ENCODE measurements at places on chromosomes 4 and X.

GRCh38 chrX:11757397-11757718 lies 679 bp upstream of the MSL3 start:
- DNase-seq = no peak

GRCh38 chr4:2067446-2068197 lies 8.5 kb downstream of the NAT8L start:
- no peak for DNase-seq

DNA sequence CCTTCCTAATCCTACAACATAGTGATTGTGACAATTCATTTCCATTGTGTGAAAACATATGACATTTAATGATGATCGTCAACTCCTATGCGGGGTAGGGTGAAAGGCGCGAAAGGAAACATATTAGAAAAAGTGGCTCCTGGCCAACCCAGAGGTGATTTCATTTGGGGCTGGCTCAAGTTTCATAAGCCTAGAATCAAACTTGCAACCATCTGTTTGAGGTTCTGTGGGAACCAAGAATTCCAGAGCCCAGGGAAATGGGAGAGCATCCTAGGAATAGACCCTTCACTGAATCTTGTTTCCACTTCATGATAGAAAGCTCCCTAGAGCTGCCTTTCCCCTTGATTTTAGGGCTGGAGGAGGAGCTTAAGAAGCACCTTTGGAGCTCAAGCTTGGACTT lies 101.3 kb upstream of the EGFL6 start:
- DNase-seq = no peak

DNA sequence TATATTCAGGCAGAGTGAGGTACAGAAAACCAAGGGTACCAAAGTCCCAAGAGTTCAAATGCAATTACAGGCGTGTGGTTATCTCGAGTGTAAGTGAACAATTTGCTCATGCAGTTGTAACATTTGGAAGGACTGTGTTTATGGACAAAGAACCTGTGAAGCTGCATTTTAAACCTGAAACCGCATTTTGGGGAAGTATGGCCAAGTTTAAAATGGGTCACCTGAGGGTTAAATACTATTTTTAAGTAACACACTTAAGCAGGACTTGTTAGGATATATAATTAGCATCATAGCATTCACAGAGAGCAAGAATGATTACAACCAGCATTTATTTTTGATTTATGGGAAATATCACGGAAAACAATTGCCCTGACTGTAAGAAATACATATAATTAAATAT lies 79.1 kb upstream of the LCORL start:
- DNase-seq = no peak

GRCh38 chr4:84948056-84948455 lies 18.4 kb downstream of the WDFY3 start:
- no peak for DNase-seq

DNA sequence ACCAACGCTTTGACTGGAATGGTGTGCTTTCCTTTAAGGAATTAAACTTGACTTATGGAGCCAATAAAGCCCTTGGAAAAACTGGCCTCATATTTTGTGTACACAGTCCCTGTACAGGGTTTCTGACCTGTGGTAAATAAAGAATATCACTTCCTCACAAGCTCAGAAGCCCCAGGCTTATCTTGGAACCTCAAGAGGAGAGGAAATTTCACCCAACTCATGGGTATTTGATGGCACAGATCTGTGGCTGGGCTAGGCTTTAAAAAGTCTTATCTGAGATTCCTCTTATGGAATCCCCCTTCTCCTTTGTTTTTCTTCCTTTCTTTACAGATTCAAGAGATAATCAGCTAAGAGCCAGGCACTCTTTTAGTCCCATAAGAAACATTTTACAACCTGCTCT lies 89.3 kb upstream of the USP38 start:
- no peak for DNase-seq

GRCh38 chr4:100206850-100207249 lies 16.6 kb upstream of the DDIT4L start:
- DNase-seq = no peak

GRCh38 chrX:9644335-9644734 lies 121.3 kb downstream of the GPR143 start:
- DNase-seq = peak; percentile 42

DNA sequence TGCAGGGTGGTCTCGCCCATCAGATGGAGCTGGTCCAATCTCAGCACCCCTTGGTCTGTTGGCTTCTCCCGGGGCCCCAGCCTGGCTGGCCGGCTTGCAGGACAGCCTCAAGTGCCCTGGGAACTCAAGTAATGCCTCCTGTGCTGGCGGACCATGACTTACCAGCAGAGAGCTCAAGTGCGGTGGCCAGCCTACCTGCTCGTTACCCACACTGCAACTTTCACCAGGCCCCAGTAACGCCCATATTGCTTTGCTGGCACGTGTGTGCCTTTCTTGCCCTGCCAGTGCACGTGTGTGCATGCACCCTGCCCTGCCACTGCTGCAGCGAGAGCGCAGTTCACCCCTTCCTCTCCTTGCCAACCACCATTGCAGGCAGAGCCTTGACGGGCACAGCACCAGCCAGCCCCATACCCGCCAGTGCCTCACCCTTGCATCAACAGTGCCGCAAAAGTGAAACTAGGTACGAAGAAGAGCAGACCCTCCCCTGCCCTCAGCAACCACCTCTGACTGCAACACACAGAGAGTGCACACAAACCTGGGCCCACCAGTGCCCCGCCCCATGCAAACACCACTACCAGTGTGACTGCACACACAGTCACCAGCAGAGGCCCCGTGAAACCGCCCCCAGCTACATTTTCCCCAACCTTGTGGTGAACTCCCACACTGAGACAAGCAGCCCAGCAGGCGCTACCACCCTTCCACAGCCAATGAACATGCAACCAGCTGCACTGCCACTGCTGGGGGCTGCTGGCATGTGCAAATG lies 88.9 kb upstream of the POU3F4 start:
- no peak for DNase-seq

GRCh38 chr4:24007860-24008261 lies 118.0 kb upstream of the PPARGC1A start:
- DNase-seq = no peak

GRCh38 chrX:77743720-77744119 lies 42.3 kb downstream of the ATRX start:
- DNase-seq = no peak

- DNase-seq = no peak
Measured at GRCh38 chrX:124373348-124373747, 27.0 kb downstream of the SH2D1A start.

- no peak for DNase-seq
Measured at GRCh38 chr4:52051615-52052474, 741 bp downstream of the SPATA18 start.

GRCh38 chrX:41781500-41781899 lies 57.5 kb downstream of the GPR82 start:
- peak; percentile 49 for DNase-seq

DNA sequence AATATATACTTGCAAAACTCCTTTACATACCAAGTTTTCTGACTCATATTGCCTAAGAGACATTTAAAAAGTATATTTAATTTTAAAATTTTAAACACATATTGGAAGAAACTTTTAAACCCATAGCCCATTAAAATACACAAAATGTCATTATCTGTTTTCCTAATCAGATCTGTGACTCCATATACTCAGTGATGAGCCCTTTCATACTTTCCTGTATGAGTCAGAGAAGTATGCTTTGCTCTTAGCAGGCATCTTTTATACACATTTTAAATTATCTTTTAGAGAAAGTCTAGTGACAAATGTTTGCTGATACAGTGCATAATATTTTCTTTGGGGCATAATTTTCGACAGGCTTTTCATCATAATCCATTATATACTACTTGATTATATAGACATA lies 26.4 kb downstream of the SPIN3 start:
- no peak for DNase-seq

GRCh38 chr4:6200922-6201362 lies 593 bp upstream of the JAKMIP1 start:
- DNase-seq = peak; percentile 29

GRCh38 chrX:149370097-149370496 lies 135.0 kb downstream of the IDS start:
- DNase-seq = no peak

- no peak for DNase-seq
Measured at GRCh38 chrX:106170318-106170717, 2.2 kb downstream of the PWWP3B start.

GRCh38 chr4:32560306-32560705 lies 1840.1 kb downstream of the PCDH7 start:
- DNase-seq = no peak

DNA sequence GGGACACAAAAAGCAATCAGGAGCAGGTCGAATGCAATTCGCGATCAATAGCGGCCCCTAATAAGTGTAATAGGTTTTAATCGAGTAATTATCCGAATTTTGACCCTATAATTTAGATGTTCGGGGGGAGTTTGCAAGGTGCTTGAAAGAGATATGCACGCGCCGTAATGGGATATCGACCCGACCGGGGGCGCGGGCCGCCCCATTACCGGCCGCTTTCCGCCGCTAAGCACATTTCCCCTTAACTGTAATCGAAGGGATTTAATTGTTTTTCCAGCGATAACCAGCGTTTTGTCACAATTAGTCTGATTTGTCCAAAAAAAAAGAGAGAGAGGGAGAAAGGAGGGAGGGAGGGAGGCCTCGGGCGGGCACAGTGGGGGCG lies 997 bp downstream of the NKX1-1 start:
- DNase-seq = no peak

DNA sequence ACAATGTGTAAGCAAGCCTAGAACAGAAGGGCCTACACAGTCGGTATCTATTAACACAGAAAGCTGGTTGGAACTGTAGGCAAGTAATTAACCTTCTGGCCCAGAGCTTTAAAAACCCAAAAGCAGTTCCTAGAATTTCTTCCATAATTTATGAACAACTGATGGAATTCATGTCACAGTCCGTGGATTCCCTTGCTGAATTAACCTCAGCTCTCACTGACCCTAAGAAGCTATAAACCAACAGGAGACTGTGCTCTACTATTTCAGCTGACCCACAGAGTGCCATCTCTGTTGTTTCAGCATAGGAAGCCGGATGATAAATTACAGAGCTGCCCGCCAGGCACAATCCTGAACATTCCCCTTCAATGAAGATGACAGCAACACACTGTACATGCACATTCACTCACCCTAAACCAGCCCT lies 157.3 kb downstream of the PRDM5 start:
- DNase-seq = no peak

GRCh38 chr4:592825-593520 lies 16.9 kb upstream of the TMEM271 start:
- no peak for DNase-seq

DNA sequence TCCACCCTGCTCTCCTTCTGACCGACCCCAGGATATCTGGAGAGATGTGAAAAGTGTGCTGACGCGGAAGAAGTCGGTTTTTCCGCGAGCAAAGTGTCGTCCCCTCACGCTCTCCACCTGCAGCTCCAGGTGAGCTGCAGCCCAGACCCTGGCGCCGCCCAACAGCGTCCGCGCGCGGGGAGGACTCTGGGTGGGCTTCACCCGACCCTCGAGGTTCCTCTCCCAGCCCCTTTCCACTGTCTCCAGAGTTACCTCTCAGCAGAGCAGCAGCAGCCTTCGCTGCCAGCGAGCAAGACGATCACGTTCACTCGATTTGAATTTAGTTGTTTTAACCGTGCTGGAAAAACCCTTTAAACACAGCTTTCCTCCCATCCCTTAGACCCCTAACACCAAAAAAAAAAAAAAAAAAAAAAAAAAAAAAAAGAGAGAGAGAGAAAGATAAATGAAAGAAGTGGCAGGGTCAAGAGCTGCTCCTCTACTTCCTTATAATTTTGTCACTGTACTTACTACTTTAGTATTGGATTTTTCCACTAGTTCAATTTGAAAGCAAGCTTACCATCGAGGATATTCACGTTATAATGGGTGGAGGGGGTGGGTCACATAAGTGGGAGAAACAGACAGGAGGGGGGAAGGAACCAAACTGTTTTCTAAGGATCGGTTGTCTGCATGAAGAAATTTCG lies 758 bp upstream of the NR3C2 start:
- DNase-seq = no peak

- no peak for DNase-seq
Measured at GRCh38 chr4:54228961-54229501, at the start of gene PDGFRA. TSS of gene PDGFRA (plus strand) at chr4:54229293. CDS start at chr4:54258769, 29,476 bp downstream.

- no peak for DNase-seq
Measured at GRCh38 chrX:135625995-135626394, 87.4 kb upstream of the CT45A1 start.

GRCh38 chrX:1430451-1430850 lies 22.3 kb downstream of the ASMTL start:
- no peak for DNase-seq

- DNase-seq = no peak
Measured at GRCh38 chrX:152942077-152942442, 44.2 kb downstream of the ZNF185 start.

Data from CD4-positive, alpha-beta T cell treated with Interleukin-4 for 4 hours (primary cell).